ENCODE measurements at places on chromosomes 2 and 18.

- DNase-seq: no peak
Measured at GRCh38 chr2:25481381-25482300, 139.9 kb upstream of the DNMT3A start.

DNA sequence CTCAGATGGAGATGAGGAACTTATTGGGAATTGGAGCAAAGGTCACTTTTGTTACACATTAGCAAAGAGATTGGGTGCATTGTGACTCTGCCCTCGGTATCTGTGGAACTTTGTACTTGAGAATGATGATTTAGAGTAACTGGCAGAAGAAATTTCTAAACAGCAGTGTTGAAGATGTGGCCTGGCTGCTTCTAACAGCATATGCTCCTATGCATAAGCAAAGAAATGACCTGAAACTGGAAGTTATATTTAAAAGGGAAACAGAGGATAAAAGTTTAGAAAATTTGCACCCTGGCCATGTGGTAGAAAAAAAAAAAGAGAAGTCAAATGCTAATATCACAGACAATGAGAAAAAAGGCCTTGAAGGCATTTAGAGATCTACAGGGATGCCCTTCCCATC is 256.8 kb upstream of the ZC3H15 start:
- no peak for DNase-seq

DNA sequence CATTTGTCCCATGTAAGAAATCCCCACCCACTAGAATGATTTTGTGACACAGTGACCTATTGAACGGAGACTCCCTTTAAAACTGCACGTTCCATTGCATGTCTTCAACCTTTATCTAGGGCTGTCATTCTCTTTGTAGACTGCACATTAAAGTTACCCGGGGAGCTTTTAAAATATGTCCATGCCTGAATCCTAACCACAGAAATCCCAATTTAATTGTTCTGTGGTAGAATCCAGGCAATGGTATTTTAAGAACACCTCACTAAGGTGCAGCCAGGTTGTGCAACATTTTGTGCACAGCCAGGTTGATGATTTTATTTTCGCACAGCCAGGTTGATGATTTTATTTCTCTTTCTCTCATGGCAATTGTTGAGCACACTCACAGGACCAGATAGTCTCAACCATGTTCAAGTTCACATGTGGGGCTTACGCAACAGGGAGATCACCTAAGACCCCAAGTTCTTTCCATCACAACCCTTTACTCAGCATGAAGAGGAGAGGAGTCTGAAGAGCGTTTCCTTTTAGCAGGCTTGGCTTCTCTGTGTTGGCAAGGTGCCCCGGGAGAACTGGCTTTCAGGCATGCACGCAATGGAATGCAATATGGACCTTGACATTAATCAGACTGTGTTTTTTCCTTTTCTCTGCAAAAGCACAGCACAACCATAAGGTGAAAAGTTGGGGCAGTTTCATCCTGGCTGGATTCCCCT is 467.3 kb upstream of the ETAA1 start:
- DNase-seq: no peak

DNA sequence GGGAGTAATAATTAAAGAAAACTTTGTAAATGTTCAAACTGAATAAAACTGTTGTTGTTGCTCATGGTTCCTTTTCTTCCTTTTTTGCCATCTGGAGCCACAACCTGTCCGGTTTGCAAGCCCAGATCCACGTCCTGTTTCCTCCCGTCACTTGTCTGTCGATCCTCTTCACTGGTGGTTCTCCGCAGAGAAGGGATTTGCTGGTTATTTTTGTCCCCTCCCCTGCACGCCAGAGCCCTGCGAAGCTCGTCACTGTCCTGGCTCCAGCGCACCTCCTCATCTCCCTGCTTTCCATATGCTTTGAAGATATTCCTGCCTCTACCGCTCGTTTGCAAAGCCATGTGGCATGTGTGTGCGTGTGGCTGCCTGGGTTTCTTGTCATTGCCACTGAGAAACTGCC is 461.4 kb downstream of the RNF144A start:
- no peak for DNase-seq

- no peak for DNase-seq
Measured at GRCh38 chr18:48546396-48546795, 7.6 kb downstream of the CTIF start.

DNA sequence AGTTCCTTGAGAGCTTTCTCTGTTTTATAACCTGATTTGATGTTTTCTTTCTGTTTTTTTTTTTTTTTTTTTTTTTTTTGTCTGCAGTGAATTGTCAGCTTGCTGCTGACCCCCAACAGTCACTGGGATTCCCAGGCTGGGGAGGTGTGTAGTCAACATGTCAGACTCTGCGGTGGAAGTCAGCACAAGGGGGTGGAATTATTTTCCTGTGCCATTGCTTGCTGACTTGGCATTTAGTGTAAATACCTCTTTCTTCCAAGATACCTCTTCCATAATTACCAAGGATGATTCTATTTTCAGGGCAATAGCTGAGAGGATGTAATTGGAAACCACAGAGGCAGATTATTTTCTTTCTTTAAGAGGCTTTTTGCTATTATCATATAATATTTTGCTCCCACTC is 266.3 kb downstream of the CCDC85A start:
- DNase-seq: no peak

DNA sequence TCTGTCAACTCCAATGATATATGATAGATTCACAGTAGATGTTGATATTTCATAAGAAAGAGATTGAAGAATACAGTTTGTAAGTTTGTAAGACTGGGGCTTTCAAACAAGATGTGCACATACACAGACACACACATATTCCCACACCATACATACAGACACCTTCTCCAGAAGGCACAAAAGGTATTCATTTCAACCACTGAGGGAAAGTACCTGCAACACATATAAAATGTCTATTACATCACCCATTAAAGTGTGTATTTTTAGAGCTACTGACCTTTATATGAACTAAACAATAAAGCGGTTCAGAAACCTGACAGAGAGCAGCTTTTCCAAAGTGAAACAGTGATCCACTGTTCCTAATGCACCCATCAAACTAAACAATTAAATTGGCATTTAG is 53.3 kb downstream of the CCDC148 start:
- DNase-seq: no peak

GRCh38 chr2:71878626-71879508 is 268.8 kb downstream of the CYP26B1 start:
- no peak for DNase-seq

GRCh38 chr2:47073641-47074040 is 81.5 kb downstream of the STPG4 start:
- DNase-seq: no peak

DNA sequence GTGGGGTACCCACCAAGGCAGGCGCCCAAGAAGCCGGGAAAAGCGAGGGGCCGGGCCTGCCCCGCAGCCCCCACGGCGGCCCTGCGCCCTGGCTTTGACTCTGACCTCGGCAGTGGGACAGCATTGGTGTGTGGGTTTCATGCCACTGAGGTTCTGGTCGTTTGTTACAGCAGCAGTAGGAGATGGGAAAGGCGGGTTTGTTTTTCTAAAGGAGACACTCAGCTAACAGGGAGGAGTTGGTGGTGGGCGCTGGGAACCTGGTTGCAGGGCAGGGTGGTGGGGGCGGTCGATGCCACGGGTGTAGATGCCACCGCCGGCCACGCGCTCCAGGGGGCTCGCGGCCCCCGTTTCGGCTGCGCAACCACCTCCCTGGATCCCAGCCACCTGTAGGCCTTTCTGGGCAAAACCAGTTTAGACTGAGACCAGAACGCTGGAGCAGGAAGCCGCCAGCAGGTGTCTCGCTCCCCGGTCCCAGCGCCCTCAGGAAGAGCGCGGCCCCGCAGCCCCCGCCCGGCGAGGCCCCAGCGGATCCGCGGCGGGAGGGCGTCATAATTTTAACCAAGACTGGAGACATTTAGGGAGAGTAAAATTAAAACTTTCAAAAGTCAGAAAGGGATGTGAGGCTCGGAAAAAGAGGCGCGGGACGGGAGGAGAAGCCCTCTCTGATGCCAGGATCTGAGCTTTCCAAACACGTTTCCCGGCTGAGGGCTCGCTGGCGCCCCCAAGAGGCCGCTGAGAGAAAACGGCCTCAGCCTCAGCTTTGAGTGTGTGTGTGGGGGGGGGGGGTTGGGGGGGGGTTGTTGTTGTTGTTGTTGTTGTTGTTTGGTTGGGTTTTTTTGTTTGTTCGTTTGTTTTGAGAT is 17.4 kb downstream of the CIDEA start:
- peak; percentile 7 for DNase-seq

- no peak for DNase-seq
Measured at GRCh38 chr18:14979875-14980274, 231.9 kb downstream of the ANKRD30B start.

GRCh38 chr2:85135660-85135914 is 2.4 kb downstream of the TCF7L1 start:
- no peak for DNase-seq

DNA sequence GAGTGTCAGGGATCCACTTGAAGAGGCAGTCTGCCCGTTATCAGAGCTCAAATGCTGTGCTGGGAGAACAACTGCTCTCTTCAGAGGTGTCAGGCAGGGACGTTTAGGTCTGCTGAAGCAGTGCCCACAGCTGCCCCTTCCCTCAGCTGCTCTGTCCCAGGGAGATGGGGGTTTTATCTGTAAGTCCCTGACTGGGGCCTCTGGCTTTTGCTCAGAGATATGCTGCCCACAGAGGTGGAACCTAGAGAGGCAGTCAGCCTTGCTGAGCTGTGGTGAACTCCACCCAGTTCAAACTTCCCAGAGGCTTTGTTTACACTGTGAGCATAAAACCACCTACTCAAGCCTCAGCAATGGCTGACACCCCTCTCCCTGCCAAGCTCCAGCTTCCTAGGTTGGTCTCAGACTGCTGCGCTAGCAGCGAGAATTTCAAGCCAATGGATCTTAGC is 38.1 kb downstream of the PLEK start:
- DNase-seq: no peak

- DNase-seq: no peak
Measured at GRCh38 chr2:22993250-22993649, 391.7 kb upstream of the KLHL29 start.

DNA sequence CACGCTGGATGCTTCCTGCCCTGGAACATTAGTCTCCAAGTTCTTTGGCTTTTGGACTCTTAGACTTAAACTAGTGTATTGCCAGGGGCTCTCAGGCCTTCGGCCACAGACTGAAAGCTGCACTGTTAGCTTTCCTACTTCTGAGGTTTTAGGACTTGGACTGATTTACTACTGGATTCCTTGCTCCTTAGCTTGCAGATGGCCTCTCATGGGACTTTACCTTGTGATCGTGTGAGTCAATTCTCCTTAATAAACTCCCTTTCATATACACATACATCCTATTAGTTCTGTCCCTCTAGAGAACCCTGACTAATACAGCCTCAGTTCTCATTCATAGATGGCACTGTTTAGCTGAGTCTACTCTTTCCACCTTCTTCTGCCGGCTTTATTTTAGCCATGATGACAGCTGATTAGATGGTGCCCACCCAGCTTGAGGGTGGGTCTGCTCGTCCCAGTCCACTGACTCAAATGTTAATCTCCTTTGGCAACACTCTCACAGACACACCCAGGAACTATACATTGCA is 389.1 kb downstream of the NYAP2 start:
- no peak for DNase-seq

DNA sequence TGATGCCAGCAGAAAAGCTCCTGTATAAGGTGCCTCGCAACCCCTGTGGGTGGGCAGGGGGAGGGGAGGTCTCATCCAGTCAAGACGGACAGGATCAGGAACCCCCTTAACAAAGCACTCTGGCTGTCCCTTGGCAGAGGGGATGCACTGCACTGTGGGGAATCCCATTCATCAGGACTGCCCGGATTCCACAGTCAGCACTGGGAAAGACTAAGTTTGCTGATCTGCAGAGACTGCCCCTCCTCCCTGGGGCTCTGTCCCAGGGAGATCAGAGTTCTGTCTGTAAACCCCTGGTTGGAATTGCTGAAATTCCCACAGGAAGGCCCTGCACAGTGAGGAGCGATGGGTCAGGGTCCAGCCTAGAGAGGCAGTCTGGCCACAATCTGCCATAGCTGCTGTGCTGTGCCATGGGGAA is 149.5 kb upstream of the RBBP8 start:
- no peak for DNase-seq

- DNase-seq: no peak
Measured at GRCh38 chr18:7256618-7257425, 25.9 kb downstream of the LRRC30 start.

- no peak for DNase-seq
Measured at GRCh38 chr18:23357996-23358594, 95.0 kb upstream of the RIOK3 start.

DNA sequence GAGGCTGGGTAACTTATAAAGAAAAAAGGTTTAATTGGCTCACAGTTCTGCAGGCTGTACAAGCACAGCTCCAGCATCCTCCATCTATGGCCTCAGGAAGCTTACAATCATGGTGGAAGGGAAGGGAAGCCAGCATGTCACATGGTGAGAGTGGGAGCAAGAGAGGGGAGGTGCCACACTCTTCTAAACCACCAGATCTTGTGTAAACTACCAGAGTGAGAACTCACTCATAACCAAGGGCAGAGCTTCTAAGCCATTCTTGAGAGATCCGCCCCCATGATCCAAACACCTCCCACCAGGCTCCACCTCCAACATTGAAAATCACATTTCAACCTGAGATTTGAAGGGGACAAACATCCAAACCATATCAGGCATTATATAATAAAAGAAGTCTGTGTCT is 121.6 kb upstream of the CDC42EP3 start:
- no peak for DNase-seq

GRCh38 chr2:149579972-149580882 is 7.3 kb downstream of the MMADHC start:
- no peak for DNase-seq

DNA sequence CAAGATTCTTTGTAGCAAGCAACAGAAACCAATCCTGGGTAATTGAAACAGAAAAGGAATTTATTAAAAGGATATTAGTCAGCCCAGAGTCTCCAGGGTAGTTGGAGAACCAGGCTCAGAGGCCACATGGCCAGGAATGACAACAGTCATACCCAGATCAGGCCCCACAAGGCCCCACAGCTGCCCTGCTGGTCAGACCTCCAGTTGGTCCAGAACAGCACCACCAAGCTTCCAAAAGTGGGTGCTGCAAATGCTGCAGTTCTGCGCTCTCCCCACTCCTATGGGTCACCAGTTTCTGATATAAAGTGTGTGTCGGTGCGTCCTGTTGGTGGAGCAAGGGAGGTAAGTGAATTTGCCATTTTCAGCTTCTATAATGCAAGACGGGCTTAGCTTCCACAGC is 29.9 kb downstream of the KLHL29 start:
- DNase-seq: no peak

DNA sequence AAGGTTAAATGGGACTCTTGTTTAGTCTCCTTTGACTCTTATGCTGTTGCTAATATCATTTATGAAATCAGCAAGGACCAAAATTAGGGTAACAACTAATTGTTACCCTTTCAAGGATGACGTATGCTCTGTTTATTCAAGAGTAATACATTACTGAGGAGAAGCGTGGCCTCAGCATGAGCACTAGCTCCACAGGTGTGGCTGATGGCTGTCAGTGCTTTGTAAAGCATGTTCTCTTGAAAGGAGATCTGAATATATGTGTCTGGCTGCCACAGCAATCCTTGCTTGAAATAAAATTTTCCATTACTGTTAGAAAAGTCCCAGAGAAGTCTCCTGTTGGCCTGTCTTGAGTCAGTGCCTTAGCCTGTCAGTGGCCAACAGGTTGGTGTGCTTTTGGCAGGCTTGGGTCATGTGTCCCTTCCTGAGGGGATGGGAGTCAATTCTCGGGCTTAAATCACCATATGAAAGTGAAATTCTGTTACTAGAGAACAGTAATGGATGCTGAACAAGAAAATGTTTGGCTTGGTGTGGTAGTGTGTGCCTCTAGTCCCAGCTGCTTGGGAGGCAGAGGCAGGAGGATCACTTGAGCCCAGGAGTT is 32.7 kb downstream of the ABI2 start:
- DNase-seq: no peak

- DNase-seq: no peak
Measured at GRCh38 chr2:37322368-37322767, 2.3 kb downstream of the PRKD3 start.

- no peak for DNase-seq
Measured at GRCh38 chr2:225037415-225038230, 4.6 kb downstream of the DOCK10 start.

All from stimulated activated CD8-positive, alpha-beta memory T cell treated with anti-CD3 and anti-CD28 coated beads, Interleukin-15, amount 100 ng/mL, for 1 hour (primary cell).